Smooth muscle cell of bladder (primary cell): ENCODE measurements at places on chromosomes 2 and 18. TPM values are rescaled to one million over a fixed set of nuclear protein-coding genes. Genes with fewer than 3 reads are reported as not detected.

The ZBTB14 gene
- total RNA-seq = 7.8 and 9.1 TPM in 2 replicates

The METAP1D gene
- total RNA-seq = 4.5 and 4.6 TPM in 2 replicates

The OXER1 gene
- under 0.01 TPM in 1 of 2 replicates, not detected in the other for total RNA-seq

The GAL3ST2 gene
- total RNA-seq = 0.18 TPM in 1 of 2 replicates, not detected in the other

The SERPINB3 gene
- total RNA-seq = 0.28 TPM in 1 of 2 replicates, not detected in the other
